Ascending aorta (tissue), 2 donors: ENCODE measurements at places on chromosomes 13 and 19.
A peak's percentile ranks its signal among the peaks of the same experiment; 100 is the strongest.

GRCh38 chr19:35404879-35405622 is 34.2 kb downstream of the GPR42 start:
- no peak for DNase-seq

DNA sequence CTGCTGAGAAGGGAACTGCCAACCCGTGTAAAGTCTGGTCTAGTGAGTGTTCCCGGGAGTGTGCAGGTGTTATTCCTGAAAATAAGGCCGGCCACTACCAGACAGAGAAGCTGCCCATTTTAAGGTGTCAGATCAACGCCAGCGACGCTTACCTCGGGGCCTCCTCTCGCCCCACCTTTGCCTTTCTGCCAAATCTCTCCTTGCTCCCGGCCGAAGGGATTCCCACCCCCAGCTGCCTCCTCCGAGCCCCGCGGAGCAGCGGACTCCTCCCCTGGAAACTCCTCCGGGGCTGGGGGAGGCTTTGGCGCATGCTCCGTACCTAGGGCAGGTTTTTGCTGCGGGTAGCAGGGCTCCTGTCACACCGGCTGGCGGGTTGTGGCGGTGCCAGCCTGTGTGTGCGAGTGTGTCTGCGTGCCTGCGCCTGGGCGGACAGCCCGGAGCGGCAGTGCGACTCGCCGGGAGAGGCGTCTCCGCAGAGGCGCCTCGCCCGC is at the start of gene HS6ST3:
HS6ST3 (plus strand) TSS at position 359 of the 491 bp plus-strand sequence.
- DNase-seq: no peak

DNA sequence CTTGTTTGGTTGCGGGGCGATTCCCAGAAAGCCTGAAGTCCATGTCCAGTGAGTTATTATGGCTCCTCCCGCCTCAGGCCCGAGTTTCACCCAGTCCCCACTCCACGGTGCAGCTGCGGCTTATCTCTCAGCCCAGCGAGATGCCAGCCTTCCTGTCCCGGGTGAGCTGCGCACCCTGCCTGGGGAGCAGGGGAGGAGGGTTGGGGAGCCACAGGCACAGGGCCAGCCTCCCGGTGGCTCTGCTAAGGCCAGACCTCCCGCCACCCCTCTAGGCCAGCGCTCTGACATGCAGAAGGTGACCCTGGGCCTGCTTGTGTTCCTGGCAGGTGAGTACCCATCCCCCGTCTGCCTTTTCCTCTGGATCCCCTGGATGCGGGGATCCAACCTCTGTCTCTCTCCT is 3.5 kb downstream of the FXYD3 start:
- no peak for DNase-seq

DNA sequence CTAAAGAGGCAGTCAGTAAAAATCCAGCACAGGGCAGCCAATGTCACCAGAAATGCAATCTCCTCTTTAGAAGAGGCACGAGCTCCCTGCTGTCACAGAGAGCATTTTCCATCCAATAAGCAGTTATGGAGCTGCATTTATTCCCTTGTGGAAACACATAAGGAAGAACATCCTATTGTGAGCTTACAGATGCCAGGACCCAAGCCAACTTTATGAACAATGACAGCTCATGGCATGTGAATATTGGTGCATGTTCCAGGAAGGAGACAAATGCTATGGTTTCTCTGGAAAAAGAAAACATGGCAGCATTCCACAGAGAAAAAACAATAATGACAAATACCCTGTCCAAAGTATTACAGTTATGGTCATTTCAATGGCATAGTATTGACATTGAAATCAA is 955.6 kb downstream of the UQCRFS1 start:
- no peak for DNase-seq

- no peak for DNase-seq
These were observed 8.3 kb downstream of the LGI4 start for GRCh38 chr19:35126624-35126959.

- no peak for DNase-seq
These were observed 26.9 kb downstream of the NOTCH3 start for GRCh38 chr19:15173746-15174404.

DNA sequence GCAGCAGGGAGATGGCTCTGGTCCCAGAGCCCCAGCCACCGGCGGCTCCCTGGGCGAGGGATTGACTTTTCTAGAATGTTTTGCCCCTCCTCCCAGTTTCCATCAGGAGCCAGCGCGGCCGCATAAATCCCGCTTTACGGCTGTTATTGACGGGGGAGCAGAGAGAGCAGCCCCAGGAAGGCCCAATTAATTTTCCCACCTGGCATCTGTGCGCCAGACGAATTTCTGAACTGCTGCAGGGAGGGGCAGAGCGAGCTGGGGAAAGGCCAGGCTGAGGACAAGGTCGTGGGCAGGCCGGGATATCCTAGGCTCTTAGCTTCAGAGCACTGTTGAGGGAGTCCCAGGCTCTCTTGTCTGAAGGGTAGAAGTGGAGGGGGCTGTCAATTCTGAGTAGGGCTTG is 24.7 kb downstream of the ZNRF4 start:
- DNase-seq: no peak

DNA sequence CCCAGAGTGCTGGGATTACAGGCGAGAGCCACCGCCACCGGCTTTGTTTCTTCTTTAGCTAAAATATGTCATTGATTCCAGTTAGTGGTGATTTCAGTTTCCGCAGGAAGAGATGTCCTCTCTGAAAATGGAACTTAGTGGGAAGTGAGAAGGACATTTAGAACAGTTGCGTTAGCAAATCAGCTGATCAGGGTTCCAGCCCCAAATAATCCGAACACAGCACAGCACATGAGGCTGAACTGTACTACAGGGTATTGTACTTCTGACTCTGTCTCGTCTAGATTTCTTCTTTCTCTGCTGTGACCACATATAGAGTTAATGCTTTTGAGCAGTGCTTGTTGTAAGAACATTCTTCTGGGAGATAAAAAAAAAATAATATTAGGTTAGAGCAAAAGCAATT is 314.4 kb downstream of the MYO16 start:
- DNase-seq: no peak

- DNase-seq: no peak
These were observed 2.9 kb downstream of the CCDC8 start for GRCh38 chr19:46410205-46411087.

GRCh38 chr19:17340302-17340870 is 3.0 kb downstream of the GTPBP3 start:
- DNase-seq: no peak

- no peak for DNase-seq
These were observed 533 bp downstream of the ZNF544 start for GRCh38 chr19:58229255-58229639.

DNA sequence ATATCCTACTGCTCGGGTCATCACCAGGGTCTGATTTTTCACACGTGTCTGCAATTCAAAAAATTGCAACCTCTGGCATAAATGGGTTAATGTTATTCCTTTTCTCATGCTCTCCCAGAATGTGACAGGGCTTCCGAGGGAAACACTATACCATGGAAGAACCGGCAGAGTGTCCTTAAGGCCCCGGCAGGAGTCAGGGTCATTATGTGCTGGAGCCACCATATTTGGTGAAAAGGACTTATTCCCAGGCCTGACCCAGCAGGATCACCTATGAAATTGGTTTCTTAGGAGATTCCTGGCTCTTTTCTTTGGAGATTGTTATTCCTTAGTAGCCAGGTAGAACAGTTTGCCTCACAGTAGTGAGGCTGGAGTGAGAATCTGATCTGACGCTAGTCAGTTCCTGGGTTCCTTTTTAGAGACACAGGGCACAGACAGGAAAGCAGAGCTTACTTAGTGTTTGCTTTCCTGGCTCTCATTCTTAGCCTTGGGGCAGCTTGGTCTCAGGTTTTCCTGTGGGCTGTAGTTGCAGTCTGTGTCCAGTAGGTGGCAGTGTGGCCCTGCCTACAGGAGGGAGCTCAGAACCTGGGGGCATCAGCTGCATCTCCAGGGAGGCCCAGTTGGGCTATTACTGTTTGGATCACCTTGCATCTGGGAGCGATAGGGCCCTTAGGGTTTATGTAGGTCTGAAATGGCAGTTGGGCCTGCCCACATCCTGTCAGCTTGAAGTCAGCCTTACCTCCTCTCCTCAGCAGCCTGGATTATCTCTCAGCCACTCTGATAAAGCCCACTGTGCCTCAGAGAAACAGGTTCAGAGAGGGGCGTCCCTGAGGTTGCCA is 12.4 kb downstream of the SNRNP70 start:
- DNase-seq: no peak

- no peak for DNase-seq
These were observed 7.5 kb downstream of the ELAVL1 start for GRCh38 chr19:7997809-7998480.

DNA sequence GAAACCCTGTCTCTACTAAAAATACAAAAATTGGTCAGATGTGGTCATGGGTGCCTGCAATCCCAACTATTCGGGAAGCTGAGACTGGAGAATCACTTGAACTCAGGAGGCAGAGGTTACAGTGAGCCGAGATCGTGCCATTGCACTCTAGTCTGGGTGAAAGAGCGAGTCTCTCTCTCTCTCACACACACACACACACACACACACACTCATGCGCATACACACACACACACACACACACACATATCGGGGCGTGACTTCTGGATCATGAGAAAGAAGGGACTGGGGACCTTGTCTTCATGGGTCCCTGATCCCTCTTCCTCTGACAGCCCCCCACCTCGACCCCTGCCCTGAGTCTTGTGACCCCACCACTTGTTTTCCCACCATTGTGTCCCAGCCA is 11.8 kb upstream of the SDHAF1 start:
- DNase-seq: no peak

DNA sequence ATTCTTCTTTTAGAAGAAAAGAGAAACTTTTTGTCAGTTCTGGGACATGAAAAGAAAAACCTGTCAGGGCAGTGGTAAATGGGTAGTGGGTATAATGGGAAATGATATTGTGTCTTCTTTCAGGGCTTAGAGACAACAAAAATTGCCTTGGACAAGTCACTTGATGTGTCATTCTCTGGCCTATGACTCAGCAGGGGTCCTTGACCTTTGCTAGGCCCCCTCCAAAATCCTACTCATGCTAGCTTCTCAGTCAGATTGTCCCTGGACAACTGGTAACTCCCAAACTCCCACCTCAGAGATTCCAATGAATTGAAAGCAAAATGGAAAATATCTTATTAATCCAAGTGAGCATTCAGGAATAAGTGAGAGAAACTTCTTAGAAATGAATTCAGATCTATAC is 258.8 kb upstream of the SPRY2 start:
- DNase-seq: no peak

DNA sequence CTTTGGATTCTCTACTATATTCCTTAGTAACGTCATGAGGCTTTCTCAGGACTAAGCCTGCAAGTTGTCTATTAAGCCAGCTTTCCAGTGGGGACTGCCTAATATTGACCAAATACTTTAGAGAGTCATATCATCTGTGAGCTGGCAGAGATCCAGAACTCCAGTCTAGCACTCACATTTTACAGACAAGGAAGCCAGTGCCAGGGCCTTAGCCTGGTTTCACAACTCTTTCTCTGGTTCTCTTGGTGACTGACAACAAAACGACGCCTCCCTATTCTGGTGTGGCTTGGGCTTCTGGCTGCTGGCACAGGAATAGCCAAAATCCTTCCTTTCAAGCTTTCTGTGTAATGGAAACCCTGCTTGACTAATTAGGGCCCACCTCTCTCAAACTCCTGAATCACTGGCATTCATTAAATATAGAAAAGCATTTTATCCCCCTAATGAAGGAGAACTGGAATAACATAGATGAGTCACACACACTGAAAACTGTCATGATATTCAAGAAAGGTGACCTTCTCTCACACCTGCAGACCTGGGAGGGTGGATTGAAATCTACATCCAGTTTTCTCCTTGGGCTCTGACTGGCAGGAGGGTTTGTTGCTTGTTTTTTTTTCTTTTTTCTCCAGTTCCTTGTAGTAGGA is 75.2 kb upstream of the UBL3 start:
- DNase-seq: peak; percentile 96

- DNase-seq: no peak
These were observed 49.8 kb downstream of the KATNAL1 start for GRCh38 chr13:30257468-30258099.

DNA sequence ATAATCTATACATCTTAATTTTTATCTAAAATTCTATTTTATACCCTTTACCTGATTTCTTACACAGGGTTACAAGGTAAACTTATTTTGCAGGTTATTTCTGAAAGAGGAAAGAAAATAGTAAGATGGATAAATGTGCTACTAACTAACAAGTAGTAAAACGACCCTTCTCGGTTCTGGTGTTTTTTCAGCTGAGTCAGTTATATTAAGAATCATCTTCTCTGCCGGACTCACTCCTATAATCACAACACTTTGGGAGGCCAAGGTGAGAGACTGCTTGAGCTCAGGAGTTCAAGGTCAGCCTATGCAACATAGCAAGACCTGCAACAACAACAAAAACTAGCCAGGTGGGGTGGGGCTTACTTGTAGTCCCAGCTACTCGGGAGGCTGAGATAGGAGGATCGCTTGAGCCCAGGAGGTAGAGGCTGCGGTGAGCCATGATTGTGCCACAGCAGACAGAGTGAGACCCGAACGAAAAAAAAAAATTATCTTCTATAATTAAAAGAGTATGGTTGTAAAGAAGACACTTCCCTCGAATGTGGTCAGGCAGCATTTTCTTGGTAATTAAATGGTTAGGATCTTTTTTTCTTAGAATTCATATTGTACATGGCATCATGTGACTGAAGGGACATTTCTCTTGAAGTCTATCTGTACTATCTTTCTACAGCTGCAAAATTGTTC is 27.9 kb upstream of the RCBTB2 start:
- DNase-seq: no peak

- DNase-seq: no peak
These were observed 463.4 kb downstream of the DIAPH3 start for GRCh38 chr13:59700281-59700680.

- no peak for DNase-seq
These were observed 2840.3 kb upstream of the PCDH20 start for GRCh38 chr13:64255988-64256387.

DNA sequence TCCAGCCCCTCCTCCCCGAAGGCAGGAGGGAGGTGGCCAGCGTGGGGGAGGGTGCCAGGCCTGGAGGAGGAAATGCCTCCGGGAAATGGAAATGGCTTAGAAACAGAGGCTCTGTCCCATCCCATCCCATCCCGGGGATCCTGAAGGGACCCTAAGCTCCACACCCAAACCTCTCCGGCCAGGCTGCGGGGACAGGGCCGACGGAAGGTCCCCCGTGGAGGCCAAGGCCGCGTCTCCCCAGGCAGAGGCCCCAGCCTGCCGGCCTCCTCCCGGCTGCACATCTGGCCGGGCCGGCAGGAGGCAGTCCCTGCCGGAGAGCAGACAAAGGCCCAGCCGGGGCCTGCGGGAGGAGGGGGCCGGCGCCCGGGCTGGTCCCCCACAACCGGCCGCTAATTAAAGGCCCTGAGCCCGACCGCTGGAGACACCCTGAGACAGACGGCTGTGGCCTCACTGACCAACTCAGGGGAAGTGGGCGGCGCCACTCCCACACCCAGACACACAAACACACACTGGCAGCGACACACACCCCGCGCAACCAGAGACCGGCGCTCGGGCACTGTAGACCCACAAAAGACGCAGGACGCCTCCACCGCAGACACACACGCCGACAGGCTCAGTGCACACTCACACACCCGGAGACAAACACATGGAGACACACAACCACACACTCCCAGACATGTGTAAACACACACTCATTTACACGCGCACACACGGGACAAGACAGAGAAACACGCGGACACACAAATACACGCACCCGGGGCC is 1.1 kb downstream of the ADAMTS10 start:
- DNase-seq: peak; percentile 87

DNA sequence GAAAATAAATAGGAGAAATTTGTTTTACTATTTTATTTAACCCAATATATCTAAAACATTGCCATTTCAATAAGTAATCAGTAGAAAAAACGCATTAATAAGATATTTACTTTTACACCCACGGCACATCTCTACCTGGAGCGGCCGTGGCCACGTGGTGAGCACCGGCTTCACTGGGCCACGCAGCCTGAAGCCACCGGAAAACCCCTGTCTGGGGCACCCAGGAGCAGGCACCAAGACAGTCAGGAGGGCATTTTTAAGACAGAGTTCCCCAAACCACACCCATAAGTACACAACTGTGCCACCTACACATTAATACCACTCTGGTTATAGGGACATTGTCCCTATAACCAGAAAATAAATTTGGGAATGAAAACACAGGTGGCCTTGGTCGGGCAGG is 80.9 kb downstream of the SPACA7 start:
- no peak for DNase-seq
